ENCODE measurements at places on chromosomes 6 and 20. TPM values are rescaled to one million over a fixed set of nuclear protein-coding genes. Genes with fewer than 3 reads are reported as not detected.

DNA sequence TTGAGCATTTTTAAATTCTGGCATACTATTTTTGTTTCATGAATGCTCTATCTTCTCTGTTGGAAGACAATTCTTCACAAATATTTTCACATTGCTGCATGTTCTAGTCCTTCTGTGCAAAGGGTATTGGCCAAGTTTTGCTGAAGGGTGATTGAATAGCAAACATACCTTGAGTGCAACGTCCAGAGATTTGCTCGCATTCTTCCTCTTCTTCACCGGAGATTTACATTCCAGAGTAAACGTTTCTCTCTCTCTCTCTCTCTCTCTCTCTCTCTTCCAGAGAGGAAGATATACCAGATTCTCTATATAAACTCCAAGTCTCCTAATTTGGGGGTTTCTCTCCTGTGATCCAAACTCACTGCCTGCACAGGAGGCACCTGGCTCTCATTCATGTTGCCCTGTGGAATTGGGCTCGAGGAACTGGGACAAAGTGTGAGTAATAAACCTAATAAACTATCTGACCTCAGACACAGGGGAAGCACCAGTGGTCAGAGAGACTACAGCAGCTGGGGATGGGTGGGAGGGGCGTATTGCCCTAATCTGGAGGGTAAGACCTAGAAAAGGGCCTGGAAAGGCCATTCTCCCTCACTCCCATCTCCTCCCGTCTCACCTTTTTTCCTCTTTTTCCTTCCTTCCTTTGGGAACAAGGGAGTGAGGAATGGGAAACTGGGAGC is 1.1 kb upstream of the TREML1 start:
- no peaks in the 10 kb centered on the region for H3K27me3 ChIP-seq
- H3K36me3 ChIP-seq: no peaks in the 10 kb centered on the region
- no peaks in the 10 kb centered on the region for H3K4me1 ChIP-seq
- no peak overlapping the region for H3K27ac ChIP-seq
- no peak for DNase-seq

DNA sequence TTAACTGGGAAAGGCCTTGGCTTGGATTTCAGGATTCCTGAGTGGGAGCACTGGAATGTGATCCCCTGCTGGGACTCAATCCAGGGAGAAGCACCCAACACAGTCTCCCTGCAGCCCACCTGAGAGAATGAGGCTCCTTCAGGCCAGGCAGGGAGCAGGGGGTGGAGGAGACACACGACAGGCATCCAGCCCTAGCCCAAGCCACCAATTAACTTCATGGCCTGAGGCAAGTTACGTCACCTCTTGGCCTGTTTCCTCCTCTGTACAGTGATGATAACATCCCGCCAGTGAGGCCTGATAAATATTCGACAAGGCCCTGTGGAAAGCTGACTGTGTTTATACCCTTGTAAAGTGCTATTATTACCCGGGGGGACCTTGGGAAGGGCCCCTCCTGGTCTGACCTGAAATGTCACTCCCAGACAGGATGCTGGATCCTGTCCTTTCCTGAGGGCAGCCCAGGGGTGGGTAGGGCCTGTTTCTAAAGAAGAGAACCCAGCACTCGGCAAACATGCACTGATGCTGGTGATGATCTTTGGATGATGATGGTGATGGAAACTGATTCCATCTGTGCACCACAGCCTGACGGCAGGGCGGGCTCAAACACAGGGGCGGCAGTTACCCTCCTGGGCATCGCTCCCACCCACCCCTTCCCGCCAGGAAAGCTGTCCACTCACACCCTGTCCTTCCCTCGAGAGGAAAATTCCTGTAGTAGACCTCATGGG is 12.4 kb downstream of the FRS3 start:
- H3K27ac ChIP-seq: no peak overlapping the region
- DNase-seq: peak; percentile 43
- H3K27me3 ChIP-seq: no peaks in the 10 kb centered on the region
- no peak overlapping the region for H3K4me3 ChIP-seq
- peaks cover 11% of the 10 kb centered on the region for H3K36me3 ChIP-seq
- H3K4me1 ChIP-seq: peaks cover 13% of the 10 kb centered on the region

GRCh38 chr20:50341050-50341449 is 150.4 kb downstream of the CEBPB start:
- no peaks in the 10 kb centered on the region for H3K27me3 ChIP-seq
- DNase-seq: no peak
- no peaks in the 10 kb centered on the region for H3K4me1 ChIP-seq
- no peaks in the 10 kb centered on the region for H3K36me3 ChIP-seq
- H3K27ac ChIP-seq: no peak overlapping the region

DNA sequence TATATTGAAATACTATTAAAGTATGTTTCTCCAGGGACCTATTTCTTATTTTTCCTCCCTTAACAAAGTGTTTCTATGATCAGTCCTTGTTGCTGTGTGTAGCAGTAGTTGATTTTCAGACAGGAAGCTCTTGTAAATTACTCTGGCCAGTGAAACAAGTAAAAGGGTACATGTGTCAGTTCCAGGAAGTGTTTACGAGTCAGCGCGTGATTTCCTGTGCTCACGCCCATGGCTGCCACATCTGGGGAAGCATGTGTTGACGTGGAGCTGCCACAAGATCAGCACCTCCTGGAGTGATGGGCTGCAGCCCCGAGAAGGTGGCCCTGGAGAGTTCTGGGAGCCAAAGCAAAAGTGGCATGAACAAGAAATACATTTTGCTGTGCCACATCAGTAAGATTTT is 38.6 kb upstream of the GGTLC1 start:
- H3K4me1 ChIP-seq: no peaks in the 10 kb centered on the region
- peak; percentile 53 for DNase-seq
- H3K36me3 ChIP-seq: no peaks in the 10 kb centered on the region
- H3K27me3 ChIP-seq: no peaks in the 10 kb centered on the region

DNA sequence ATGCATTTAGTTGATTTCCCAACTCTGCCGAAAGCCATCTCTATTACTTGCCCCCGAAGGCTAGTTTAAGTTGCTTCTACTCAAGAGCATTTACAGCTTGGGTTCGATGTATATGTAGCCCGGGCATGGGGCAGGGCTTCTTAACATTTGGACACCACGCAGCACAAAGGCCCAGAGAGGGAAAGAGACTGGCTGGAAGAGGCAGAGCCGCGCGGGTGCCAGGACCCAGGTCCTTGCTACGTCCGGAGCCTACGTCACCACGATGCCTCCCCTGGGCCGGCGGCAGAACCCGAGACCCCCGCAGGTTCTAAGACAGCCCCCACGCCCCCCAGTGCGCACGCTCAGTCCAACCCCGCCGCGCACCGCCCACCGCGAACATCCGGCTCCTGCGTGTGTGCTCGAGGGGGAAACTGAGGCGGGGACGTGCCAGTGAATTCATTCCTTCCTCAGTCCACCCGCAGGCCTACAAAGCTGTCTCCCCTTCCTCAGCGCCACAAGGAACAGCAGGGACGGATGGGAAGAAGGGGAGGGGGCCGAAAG is 367 bp upstream of the PCIF1 start:
- peak; percentile 59 for DNase-seq
- peaks cover 10% of the 10 kb centered on the region for H3K4me1 ChIP-seq
- H3K27me3 ChIP-seq: no peaks in the 10 kb centered on the region
- peaks cover 16% of the 10 kb centered on the region for H3K36me3 ChIP-seq
- peak overlapping the region; percentile 98 for H3K4me3 ChIP-seq

- H3K27me3 ChIP-seq: peaks cover 45% of the 10 kb centered on the region
- no peaks in the 10 kb centered on the region for H3K4me1 ChIP-seq
- H3K4me3 ChIP-seq: no peak overlapping the region
- no peaks in the 10 kb centered on the region for H3K36me3 ChIP-seq
- H3K27ac ChIP-seq: no peak overlapping the region
- no peak for DNase-seq
These were observed 82.2 kb downstream of the GRM4 start for GRCh38 chr6:34063651-34064050.

GRCh38 chr6:159062564-159062945 is 17.8 kb upstream of the TAGAP start:
- peak overlapping the region; percentile 27 for H3K27ac ChIP-seq
- no peaks in the 10 kb centered on the region for H3K36me3 ChIP-seq
- H3K4me3 ChIP-seq: no peak overlapping the region
- H3K27me3 ChIP-seq: no peaks in the 10 kb centered on the region

- H3K27me3 ChIP-seq: no peaks in the 10 kb centered on the region
- no peak for DNase-seq
- H3K4me1 ChIP-seq: no peaks in the 10 kb centered on the region
- no peak overlapping the region for H3K27ac ChIP-seq
- H3K4me3 ChIP-seq: no peak overlapping the region
- H3K36me3 ChIP-seq: peaks cover 45% of the 10 kb centered on the region
These were observed 14.3 kb downstream of the SYNCRIP start for GRCh38 chr6:85628353-85628752.

GRCh38 chr6:56279331-56280080 is 32.1 kb upstream of the COL21A1 start:
- peaks cover 9% of the 10 kb centered on the region for H3K4me1 ChIP-seq
- H3K27me3 ChIP-seq: no peaks in the 10 kb centered on the region

GRCh38 chr20:2260250-2260649 is 35.6 kb upstream of the TGM3 start:
- no peak overlapping the region for H3K27ac ChIP-seq
- no peak overlapping the region for H3K4me3 ChIP-seq
- no peaks in the 10 kb centered on the region for H3K4me1 ChIP-seq

DNA sequence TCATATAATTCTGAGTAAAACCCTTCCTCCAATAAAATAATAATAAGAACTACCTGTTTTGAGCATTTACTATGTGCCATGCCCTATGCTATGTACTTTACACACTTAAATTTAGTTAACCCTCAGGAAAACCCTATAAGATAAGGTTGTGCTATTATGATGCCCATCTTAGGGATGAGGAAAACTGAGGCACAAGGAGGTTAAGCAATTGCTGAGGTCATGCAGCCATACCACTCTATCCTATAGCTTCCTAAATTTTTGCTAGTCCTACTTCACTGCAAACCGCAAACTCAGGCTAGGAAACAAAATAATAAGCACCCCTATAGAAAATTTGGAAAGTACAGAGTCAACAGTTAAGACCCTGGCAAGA is 38.9 kb upstream of the GFOD1 start:
- no peaks in the 10 kb centered on the region for H3K36me3 ChIP-seq
- peaks cover 6% of the 10 kb centered on the region for H3K4me1 ChIP-seq
- DNase-seq: no peak
- H3K27me3 ChIP-seq: no peaks in the 10 kb centered on the region
- no peak overlapping the region for H3K4me3 ChIP-seq

DNA sequence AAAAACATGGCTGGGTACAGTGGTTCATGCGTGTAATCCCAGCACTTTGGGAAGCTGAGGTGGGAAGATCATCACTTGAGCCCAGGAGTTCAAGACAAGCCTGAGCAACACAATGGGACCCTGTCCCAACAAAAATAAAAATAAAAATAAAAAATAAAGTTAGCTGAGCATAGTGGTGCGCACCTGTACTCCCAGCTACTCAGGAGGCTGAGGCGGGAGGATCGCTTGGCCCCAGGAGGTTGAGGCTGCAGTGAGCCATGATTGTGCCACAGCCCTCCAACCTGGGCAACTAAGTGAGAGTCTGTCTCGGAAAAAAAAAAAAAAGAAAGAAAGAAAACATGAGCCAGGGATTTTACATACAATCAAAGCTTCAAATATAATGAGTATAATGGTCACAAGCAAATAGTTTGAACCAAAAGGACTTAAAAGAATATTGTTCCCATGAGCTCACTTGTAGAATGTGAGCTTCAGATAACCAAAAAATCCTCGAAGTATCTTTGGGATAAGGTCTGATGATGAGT is 31.1 kb downstream of the RANBP9 start:
- H3K36me3 ChIP-seq: no peaks in the 10 kb centered on the region
- H3K27ac ChIP-seq: no peak overlapping the region
- H3K4me1 ChIP-seq: no peaks in the 10 kb centered on the region
- no peak for DNase-seq

DNA sequence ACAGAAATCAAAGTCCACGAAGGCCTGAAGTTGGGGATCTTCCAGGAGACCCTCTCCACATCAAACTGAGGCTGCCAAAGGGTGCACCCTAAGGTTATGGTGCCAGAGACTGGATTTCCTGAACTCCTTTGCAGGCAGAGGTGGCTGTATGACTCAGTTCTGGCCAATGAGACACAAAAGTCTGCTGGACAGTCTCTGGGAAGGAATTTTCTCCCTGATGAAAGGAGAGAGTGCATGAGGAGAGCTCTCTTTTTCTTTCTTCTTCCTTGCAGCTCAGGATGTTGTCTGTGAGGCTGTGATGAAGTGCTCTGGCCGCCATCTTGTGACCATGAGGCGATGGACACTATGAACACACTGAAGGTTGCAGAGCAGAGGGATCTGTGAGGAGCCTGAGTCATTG is 85.2 kb downstream of the MDGA1 start:
- H3K4me3 ChIP-seq: no peak overlapping the region
- DNase-seq: no peak
- H3K4me1 ChIP-seq: no peaks in the 10 kb centered on the region

The PLCB4 gene
- 31.0 TPM for total RNA-seq

The ANGPT4 gene
- total RNA-seq: 0.14 TPM

The TNNC2 gene
- 36.3 TPM for total RNA-seq

The ZSCAN23 gene
- 0.55 TPM for total RNA-seq
